ENCODE measurements at places on chromosomes 3 and 15.

- no peak for DNase-seq
Observed at GRCh38 chr3:189304465-189305351, 132.9 kb downstream of the TPRG1 start.

DNA sequence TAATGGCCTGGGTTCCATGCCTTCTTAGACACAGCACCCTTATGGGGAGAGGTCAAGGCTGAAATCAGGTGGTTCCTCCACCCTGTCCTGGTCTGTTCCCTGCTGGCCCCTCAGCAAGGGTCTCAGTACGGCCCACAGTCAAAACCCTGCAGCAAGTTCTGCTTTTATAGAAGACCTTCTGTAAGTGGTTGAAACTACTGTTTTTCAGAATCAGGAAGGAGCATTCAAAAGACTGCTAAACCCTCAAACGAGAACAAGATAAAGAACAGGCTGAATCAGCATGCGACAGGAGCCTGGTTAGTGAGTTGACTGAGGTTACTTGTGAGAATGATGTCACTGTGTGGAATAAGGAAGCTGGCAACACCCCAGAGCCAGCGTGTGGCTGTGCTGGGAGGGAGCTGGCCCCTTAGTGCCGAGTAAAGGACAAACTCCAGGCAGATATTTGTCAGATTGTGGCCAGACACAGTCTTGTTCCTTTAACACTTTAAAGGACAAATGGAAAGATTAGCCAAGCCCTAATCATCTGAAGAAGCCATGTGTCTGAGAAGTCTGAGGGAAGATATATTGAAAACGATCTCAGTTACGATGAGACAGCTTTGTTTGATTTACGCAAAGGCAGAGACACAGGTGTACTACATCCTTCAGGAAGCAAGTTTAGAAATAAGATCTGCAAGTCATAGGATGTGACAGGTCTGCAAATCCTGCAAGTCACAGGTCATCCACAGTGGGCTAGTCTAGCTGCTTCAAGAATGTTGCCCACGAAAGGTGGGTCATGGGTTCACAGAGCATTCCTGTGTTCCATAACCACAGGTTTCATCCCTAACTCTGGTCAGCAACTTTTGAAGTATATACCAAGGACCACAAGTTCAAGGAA lies 54.0 kb downstream of the B3GNT5 start:
- no peak for DNase-seq

DNA sequence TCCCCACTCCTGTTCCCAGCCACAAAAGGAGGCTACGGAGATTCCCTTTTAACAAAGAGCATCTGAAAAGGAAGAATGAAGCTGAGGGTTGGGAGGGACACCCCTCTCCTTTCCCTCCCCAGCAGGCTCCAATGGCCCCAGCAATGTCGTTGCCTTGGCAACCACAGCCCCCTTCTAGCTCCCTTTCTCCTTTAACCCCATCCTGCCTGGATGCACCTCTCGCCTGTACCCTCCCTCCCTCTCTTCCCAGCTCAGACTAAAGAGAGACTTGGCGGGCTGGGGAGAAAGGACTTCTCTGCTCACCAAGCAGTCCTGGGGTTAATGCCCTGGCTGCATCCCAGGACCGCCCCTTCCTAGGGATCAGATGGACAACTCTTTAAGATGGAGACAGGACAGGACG lies 7.1 kb upstream of the RPL29 start:
- DNase-seq, result no peak

GRCh38 chr3:137760341-137761098 lies 3.6 kb upstream of the SOX14 start:
- no peak for DNase-seq

DNA sequence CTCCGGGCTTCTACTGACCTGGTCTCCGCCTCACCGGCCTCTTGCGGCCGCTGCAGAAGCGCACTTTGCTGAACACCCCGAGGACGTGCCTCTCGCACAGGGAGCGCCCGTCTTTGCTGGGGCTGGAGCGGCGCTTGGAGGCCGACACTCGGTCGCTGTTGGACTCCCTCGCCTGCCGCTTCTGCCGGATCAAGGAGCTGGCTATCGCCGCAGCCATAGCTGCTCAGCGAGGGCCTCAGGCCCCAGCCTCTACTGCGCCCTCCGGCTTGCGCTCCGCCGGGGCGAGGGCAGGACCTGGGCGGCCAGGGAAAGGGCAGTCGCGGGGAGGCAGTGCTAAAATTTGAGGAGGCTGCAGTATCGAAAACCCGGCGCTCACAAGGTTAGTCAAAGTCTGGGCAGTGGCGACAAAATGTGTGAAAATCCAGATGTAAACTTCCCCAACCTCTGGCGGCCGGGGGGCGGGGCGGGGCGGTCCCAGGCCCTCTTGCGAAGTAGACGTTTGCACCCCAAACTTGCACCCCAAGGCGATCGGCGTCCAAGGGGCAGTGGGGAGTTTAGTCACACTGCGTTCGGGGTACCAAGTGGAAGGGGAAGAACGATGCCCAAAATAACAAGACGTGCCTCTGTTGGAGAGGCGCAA lies 319.2 kb downstream of the FGF12 start:
- no peak for DNase-seq

GRCh38 chr3:65689436-65689835 lies 349.3 kb downstream of the MAGI1 start:
- no peak for DNase-seq

GRCh38 chr3:65788461-65788860 lies 250.3 kb downstream of the MAGI1 start:
- no peak for DNase-seq

DNA sequence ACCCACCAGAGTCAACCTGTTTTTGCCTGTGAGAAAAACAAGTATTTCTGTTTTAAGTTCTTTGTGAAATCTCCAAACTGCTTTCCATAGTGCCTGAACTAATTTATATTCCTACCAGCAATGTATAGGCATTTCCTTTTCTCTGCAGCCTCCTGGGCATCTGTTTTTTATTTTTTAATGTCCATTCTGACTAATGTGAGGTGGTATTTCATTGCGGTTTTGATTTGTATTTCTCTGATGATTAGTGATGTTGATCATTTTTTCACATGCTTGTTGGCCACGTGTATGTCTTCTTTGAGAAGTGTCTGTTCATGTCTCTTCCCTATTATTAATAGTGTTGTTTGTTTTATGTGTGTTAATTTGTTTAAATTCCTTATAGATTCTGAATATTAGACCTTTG lies 820.5 kb downstream of the MCTP2 start:
- no peak for DNase-seq

GRCh38 chr3:46892285-46893145 lies 15.0 kb downstream of the PTH1R start:
- peak; percentile 62 for DNase-seq

DNA sequence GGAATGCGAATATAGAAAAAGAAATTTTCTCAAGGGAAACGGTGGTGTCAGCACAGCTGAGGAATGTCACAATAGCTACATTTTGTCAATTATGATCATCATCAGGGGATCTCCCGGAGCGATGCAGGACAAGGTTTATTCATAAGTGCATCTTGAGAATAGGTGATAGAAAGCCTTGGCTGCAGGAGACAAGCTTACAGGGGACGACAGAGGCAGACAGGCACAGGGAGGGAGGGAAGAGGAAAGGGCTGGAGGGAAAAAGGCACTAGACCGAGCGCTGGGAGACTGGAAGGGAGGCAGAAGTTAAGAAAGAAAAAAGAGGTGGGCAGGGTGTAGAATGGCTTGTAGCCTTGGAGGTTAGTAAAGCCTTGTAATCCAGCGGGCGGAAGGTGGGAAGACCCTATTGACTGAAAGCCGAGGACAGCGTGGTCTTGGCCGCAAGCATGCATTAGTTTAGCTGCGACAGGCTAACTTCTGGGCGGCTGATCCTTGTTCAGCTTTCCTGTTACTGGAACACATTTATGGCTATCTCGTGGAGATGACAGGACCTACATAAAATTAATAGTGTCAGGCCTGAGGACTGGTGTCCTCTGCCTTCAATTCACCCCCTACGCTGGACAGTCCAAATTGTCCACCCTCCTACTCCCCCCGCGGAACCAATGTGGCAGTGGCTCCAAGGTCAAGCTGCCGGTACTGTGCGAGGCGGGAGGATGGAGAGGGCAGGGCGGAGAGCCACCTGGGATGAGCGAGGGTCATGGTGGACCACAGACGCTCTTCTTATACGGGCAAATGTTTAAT lies 1.4 kb upstream of the NECTIN3 start:
- DNase-seq, result no peak

DNA sequence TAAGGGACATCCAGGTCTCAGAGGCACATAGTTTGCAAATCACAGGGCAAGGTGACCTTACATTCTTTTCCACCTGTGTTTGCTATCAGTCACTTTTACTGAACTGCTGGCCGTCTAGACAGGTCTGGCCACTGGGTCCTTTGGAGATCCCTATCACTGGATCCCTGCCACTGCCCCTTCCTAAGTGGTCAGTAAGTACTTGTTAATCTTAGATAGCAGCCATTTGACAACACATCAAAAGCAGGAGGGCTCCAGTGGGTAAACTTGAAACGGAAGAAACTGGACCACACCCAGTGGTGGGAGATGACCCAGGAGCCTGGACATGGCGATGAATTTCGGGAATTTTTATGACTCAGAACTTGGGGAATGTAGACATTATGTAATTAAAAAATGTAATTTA lies 28.9 kb upstream of the RASGRP1 start:
- DNase-seq, result no peak

DNA sequence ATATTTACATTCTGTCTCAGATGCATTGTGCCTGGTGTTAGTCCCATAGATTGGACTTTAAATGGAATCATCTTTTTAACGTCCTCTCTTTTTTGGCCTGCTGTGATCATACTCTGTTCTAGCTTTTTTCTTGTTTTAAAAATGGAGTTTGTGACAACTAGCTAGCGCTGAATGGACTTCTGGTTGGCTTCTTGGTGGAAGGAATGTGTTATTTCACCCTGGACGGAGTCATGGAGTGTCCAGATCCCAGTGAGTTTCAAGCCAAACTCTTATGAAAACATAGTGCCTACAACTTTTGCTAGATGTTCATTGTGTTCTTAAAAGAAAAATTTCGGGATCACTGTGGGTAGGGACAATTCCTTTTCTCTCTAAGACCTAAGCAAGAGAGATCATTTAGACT lies 192.6 kb downstream of the TCF12 start:
- DNase-seq, result no peak

DNA sequence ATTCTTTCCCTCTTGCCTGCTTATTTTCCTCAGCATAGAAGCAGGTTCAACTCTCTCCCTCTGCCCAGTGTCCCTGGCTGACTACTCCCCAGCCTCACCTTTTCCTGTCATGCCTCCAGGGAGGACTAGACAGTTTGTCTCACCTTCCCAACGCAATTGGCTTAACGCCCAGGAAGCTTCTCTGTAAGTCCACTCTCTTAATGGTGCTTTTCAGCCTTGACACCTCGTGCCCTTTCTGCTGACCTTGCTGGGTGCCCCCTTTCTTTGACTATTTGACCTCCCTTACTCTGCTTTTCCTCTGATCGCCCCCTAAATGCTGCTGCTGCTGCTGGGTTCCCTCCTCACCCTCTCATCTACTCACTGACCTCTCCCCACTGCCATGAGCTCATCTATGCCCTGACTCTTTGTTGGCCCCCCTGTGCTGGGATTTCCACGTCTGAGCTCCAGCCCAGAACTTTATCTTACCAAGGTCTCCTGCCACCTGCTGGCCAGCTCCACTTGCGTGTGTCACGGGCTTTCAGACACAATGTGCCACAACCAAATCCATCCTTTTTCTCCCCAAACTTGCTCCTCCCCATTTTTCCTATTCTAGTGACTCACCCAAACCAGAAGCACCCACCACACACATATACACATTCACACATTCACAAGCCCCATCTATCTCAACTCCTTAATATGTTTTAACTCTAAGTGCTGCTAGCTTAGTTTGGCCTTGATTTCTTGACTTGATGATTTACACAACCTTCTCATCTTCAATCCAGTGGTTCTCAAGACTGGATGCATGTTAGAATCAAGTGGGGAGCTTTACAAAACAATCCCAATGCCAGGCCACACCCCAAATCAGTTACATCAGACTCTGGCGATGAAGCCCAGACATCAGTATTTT lies 16.6 kb downstream of the EPB42 start:
- no peak for DNase-seq

Data from cortex of kidney (tissue), 1 donor.